ENCODE measurements at places on chromosomes 3 and 15.

DNA sequence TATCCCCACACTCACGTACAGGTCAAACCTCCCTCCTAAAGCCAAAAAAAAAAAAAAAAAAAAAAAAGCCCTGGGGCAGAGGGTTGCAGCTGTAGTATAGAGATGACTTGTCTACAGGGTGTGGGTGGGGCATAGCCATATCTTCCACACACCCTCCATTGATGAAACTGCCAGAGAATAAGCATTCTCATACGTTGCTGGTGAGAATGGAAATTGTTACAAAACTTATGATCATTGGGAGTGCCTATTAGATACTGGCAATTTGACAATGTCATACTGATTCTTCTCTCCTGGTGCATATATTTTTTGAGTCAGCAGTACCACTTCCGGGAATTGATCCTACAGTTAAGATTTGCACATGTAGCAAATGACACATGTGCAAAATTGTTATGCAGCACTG, 11.0 kb upstream of the CTNNB1 start:
- DNase-seq, result no peak

DNA sequence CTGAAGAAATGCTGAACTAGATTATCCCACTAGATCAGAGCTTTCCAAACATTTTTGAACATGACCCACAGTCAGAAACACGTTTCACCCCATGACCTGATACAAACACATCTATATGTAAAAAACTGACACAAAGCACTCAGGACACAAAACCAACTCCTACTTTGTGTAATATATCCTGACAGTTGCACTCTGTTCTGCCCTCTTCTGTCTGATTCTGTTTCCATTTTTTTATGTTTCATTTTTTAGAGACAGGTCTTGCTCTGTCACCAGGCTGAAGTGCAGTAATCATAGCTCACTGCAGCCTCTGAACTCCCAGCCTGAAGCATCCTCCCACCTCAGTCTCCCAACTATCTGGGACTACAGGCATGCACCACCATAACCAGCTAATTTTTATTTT, 15.8 kb upstream of the RFTN1 start:
- no peak for DNase-seq

DNA sequence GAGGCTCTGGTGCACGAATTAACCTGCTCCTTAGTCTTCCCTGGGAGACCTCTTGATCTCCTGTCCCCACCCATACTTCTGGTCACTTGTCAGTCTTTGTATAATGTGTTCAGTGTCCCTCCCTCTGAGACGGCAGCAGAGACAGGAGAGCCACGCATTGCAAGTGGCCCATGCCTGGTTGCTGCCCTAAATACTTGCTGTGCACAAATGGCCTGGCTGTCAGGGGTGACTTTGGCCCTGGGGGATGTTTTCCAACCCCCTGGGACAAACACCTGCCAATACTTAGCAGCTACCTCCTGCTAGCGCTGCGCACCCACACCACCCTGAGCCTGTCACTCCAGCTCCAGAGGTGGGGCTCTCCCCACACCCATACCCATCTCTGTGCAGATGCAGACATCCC, 17.2 kb downstream of the KLF13 start:
- DNase-seq, result no peak

DNA sequence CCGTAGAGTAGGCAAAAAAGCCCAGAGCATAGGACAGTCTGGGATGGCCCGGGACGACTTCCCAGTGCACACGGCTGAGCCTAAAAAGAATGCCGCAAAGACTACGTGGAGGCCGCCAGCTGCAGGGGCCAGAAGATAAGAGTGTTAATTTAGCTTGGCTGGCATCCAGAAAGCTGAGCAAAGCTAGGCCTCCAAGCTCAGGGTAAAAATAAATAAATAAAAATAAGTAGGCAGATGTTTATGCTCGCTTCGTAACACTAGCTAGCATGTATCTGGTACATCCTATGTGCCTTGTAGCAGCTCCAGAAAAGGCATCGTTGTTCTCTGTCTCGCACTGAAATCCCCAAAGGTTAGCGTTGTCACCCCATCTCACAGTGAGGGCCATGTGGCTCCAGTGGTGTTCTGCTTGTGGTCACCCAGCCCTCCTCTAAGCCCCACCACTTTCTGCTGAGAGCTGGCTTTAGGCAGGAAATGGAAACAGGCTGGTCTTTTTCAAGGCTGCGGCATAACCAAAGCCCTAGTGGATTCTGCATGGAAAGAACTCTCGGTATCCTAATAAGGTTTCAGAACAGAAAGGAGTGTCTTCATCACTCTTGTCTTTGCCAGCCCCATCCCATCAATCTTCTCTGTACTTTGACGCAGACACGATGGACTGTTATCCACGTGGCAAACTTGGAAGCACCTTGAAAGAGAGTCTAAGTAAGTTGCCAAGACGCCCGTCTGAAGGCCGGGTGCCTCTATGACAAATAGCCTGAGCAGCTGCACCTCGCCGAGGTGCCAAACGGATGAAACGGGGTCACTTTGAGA, 58.1 kb upstream of the MEF2A start:
- DNase-seq, result no peak

DNA sequence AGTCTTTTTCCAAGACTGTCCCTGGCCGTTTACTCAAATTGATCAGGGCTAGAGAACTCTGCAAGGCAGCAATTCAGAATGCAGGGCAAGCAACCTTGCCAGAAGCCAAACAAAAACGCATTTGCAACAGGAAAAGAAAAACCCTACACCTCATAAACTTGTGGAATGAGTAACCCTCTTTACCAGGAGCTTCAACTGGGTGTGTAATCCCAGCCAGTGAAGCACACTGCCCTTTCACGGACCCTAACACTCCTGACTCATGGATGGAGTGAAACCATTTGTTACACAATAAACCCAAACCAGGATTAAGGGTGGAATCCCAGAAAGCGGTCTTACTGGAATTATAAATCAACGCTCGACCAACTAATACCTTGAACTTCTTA, 14.8 kb upstream of the LDHAL6B start:
- no peak for DNase-seq

DNA sequence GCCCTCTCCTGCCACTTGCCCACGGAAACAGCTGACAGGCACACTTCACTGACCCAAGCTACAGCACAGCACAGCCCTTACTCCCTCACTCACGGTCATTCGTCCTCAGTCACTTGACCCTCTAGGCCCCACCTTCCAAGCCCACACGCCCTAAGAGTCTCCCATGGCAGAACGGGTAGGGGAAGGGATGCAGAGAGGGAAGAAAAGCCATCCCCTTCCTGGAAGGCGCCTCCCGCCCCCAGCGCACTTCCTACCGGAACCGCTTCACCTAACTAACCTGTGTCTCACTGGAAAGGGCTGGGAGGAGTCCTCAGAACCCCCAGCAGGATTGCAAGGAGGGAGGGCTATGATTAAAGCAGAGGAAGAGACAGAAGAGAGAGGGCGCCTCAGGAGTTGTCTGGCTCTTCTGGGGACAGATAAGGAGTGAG, 22.9 kb downstream of the EPHB3 start:
- DNase-seq, result no peak

DNA sequence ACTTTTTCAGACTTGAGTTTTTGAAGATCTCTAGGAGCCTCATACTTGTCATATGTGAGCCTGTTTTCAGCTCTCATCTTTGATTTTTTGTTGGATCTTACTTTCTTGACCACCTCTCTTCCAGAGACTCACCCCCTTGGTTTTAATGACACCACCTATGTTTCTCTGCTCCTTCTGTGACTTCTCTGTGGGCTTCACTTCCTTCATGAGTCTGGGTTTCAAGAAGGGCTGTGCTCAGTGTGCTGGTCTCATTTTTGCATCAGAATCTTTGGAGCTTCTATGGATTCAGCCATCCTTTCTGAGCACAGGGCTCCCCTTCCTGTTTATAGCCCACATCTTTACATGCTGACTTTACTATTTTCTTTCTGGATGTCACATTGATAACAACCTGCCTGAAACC, 17.7 kb downstream of the PPM1L start:
- no peak for DNase-seq

- DNase-seq, result no peak
Observed at GRCh38 chr15:89937365-89938350, 24.9 kb upstream of the ARPIN start.

GRCh38 chr15:67542420-67543347, at the start of gene MAP2K5:
MAP2K5 (plus strand) TSS chr15:67542703; CDS start chr15:67543336, 633 bp downstream.
- DNase-seq, result peak; percentile 65

- no peak for DNase-seq
Observed at GRCh38 chr3:64900156-64900555, 212.4 kb upstream of the ADAMTS9 start.

DNA sequence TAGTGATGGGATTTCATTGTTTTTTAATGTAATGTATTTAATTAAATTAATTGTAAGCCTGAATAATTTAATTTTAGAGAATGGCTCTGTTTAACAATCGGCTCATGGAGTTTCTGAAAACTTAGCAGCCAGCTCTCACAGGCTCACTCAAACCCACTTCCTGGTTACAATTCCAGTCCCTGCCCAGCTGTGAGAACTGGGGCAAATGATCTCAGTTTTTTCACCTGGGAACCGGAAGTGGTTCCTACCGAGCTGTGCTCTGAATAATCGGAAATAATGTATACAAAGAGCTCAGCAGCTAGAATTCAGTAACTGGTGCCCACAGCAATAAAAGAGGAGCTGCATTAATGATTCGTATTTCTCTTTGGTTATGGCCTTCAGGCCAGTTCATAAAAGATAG, 244.3 kb upstream of the MCTP2 start:
- no peak for DNase-seq

DNA sequence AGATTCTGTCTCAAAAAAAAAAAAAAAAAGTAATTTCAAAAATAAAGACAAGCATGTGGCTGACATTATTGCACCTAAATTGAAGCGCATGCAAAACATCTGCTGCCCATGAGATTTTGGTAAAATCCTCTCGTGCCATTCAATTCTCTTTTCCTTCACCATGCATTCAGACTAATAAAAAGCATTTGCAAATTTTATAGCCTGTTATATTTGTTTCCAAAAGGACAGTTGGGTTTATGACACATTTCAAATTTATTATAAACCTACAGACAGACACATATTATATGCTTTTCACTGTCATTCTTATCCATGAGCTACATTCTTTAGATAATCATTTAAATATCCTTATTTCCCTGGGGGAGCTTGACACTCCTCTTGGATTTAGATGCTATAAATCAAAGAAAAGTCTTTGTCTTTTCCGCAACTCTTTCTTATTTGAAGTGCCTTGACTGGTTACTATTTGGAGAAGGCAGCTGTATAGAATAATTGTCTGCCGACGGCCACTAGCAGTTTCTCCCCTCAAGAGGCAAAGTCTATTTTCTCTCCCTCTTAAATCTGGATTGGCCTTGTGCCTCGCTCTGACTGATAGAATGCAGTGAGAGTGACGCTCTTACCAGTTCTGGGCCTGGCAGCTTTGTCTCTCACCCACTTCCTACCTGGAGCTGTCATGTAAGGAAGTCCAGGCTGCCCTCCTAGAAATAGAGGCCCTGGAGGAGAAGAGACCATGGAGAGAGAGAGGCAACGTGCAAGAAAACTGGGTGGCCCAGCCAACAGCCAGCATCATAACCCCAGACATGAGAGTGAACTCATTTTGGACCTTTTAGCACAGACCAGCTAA, 6.8 kb upstream of the LRIG1 start:
- no peak for DNase-seq

DNA sequence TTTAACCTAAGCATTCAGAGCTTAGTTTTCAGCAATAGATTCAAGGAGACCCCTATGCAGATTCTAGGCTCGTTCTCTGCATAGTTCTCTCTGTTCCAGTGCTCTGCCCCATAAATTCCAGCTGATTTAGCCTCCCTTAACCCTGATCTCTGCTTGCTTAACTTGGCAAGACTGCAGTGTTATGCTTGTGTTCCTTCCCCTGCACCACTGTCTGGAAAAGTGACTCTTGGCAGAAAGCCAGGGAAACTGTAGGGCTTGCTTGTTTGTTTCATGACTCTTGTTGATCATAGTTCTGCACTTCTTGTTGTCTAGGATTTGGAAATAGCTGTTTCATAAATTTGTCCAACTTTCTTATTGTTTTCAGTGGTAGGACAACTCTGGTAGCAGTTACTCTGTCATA, 40.1 kb downstream of the ANAPC13 start:
- no peak for DNase-seq

- DNase-seq, result no peak
Observed at GRCh38 chr3:12444582-12445471, 39.5 kb upstream of the TSEN2 start.

DNA sequence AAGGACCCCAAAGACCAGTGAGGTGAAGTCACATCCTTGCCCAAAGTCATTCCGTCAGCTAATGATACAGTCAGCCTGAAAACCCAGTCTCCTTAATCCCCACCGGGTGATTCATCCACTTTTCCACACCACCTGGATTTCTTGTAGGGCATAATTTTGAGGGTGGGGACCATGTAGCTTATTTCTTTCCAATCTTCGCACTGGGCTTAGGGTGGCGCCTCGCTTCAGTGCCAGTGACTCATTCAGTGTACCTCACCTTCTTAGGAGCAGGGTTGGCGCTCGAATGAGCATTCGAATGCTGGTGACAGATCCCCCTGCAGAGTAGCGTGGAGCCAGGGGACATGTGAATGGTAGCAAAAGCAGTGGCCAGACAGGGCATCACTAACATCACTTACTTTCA, 24.0 kb downstream of the BMF start:
- no peak for DNase-seq

DNA sequence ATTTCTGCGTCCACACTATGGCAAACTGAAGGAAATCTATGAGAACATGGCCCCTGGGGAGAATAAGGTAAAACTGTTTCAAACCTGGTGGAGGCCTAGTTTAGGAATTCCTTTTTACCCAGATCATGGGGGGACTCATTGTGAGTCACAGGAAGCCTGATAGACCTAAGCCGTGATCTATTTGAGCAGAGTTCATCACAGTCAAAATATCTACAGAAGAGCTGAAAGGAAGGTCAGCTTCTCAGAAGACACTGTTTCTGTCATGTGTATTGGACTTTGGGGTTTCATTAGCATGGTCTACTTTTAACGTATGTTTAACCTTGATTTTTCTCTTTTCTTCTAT, 1.3 kb downstream of the PSMD2 start:
- no peak for DNase-seq

DNA sequence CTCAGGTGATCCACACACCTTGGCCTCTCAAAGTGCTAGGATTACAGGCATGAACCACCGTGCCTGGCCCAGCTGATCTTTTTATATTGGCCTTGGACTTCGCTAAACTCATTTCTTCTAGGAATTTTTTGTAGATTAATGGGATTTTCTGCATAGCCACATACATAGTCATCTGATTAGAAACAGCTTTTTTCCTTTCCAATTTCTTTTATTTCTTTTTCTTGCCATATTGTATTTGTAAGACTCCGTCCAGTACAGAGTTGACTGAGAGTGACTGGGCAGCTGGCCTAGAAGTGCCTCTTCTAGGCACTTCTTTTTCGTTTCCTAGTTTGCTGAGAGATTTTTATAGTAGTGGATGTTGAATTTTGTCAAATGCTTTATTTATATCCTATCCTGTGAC, 37.4 kb downstream of the ARIH1 start:
- DNase-seq, result no peak

- DNase-seq, result no peak
Observed at GRCh38 chr3:111812701-111813100, 46.4 kb upstream of the PHLDB2 start.

GRCh38 chr3:157119369-157119951, 40.5 kb downstream of the CCNL1 start:
- no peak for DNase-seq

All from stimulated activated CD4-positive, alpha-beta T cell treated with anti-CD3 and anti-CD28 coated beads, TNF-alpha, amount 100 ng/mL, for 1 hour (primary cell).